MG63 (cell line): ENCODE measurements at places on chromosomes 3 and 15. TPM values are rescaled to one million over a fixed set of nuclear protein-coding genes. Genes with fewer than 3 reads are reported as not detected.

DNA sequence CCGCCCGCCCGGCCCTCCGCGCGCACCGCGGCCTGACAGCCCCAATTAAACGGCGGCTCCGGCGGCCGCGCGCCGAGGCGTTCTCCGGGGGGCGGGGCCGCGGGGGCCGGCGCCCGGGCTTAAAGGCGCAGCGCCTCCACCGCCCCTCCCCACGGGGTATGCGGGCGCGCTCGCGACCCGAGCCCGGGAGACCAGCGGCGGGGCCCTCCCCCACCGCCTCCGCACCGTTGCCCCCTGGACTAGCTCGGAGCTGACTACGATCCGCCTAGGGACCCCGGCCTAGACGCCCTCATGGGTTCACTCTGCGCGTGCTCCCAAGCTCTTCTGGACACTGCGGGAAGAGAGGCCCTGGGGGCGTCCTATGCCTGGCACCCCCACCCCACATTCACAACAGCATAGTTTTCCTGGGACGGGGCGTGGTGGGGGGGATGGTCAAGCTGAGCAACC lies at the start of gene DUSP7:
DUSP7 (minus strand) TSS at position 51 of the 447 bp plus-strand sequence. CDS start 205 bp downstream, outside the sequence.
- peak; percentile 61 for DNase-seq

DNA sequence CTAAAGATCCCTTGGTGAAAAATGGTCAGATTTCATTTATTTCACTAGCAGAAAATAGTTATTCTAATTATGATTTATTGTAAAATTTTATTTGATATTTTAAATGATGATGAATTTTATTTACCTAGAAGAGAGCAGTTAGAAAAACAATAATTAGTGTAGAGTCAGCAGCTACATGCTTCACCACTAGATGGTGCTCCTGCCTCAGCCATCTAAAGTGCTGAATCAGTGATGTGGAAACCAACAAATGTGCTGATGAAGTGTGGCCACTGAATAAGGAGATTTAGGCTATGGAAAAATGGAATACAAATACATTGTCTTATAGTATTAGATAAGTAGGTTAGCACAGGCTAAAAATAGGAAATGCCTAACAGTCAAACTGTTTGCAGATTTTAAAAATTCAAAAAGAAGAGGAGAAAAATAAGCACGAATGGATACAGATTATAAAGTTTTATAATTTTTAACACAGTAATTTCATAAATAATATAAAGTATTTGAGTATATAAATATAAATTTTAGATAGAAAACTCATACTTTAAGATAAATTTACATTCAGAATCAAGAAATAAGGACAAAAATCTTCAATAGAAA lies 109.8 kb downstream of the PPP2R3A start:
- DNase-seq, result peak; percentile 40

GRCh38 chr15:98866511-98866910 lies 141.1 kb downstream of the PGPEP1L start:
- DNase-seq, result peak; percentile 62

DNA sequence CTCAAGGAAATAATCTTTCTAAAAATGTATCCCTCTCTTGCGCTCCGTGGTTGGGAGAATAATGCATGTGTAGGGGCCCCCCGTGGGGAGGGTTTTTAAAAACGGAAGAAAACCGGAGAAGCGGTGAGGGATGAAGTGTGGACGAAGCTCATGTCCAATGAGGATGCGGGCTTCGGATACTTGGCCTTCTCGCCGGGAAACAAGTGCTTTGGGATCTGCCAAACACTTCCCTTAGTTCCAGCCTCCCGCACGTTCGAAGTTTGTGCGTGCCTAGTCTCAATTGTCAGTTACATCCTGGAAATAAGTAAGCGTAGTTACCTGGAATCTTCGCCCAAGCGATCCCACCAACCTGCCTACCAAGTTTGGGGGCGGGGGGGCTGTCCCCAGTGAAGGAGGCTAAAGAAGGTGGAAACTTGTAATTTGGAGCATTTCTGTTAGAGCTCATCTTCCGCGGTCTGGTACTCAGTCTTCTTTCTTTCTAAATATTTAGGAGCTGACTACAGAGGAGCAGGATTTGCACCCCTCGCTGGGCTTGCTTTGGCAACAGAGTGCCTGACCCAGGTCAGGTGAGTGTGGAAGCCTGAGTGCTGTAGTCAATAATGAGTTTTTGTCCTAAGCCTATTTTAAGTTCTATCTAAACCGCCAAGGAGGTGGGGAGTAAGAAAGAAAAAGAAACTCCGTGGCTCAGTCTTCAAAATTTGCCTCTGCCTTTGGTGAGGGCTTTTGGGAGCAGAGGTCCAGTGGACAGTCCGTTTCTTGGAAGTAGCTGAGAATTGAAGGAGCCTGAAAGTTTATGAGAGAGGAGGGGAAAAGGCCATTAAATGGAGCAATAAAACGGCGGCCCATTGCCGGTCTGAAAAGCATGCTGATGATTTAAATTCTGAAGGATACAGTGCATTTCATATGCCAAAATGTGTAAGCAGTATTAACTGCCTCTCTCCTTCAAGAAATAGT lies 1.1 kb downstream of the ITPR1 start:
- peak; percentile 1 for DNase-seq

DNA sequence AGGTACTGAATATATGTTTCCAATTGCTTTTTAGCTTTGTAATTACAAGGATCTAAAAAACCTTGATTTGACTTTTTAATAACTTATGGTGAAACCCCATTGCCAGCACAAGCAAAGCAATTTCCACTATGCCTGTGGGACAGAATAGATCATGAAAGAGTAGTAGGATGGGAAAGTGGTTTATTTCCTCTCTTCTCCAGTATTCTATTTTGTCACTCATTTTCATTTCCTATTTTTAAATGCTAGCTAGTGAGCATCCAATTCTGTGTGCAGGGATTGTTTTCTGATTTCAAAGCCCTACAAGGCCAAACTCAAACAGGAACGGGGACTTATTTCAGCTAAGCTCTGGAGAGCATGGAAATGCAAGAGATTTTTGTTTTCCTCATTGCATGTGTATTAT lies 132.0 kb upstream of the TGFBR2 start:
- DNase-seq, result no peak

DNA sequence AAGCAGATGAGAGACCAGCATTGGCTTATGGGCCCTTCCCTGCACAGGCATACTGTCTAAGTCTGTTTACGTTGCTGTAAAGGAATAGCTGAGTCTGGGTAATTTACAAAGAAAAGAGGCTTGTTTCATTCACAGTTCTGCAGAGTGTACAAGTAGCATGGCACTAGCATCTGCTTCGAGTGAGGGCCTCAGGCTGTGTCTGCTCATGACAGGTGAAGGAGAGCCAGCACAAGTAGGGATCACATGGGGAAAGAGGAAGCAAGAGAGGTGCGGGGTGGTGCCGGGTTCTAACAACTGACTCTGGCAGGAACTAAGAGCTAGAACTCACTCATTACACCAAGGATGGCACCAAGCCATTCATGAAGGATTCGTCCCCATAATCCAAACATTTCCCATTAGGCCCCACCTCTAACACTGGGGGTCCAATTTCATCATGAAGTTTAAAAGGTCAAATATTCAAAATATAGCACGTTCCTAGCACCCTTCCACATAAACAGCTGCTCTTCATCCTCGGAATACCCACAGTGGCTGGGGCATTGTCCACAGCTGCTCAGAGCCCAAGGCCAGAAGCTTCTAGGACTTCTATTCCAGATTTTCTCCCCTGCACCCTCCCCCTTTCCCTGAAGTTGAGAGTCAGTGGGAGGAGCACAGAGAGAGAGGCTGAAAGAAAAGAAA lies 5.6 kb downstream of the RTP3 start:
- no peak for DNase-seq

GRCh38 chr15:48283396-48284145 lies 47.7 kb upstream of the DUT start:
- peak; percentile 4 for DNase-seq

DNA sequence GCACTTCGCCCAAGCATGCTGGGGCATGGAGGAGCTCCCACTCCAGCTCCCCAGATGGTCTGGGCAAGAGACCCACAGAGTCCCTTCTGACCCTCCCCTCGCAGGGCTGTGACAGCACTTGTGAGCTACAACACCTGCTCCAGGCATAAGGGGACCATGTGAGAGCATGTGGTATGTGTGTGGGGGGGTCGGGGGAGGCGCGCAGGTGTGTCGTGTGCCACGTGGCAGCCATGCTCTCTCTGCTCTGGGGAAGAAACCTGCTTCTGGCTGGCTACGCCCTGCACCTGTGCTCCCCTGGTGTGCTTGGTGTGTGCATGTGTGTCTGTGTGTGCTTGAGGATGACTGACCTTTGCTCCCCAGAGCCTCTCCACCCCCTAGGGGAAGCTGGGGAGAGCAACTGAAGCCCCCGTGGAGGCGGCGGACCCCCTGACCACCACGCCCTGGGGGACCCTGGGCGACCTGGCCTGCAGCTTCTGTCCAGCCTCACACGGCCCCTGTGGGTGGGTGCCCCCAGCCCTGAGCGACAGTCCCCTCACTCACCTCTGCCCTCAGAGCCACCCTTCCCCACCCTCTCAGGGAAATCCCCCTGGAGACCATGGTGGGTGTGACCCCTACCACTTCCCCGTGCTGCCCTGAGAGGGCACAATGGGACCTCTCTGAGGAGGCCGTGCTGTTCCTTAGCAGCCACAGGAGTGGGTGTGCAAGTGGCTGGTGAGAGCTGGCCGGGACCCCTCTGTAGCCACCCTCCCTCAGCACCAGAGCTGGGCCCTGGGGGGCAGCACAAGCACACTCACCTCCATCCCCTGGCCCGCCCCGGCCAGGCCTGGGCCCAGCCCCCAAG lies 16.6 kb upstream of the SEC13 start:
- no peak for DNase-seq

- DNase-seq, result no peak
Observed at GRCh38 chr3:97860364-97860763, 38.6 kb downstream of the CRYBG3 start.

DNA sequence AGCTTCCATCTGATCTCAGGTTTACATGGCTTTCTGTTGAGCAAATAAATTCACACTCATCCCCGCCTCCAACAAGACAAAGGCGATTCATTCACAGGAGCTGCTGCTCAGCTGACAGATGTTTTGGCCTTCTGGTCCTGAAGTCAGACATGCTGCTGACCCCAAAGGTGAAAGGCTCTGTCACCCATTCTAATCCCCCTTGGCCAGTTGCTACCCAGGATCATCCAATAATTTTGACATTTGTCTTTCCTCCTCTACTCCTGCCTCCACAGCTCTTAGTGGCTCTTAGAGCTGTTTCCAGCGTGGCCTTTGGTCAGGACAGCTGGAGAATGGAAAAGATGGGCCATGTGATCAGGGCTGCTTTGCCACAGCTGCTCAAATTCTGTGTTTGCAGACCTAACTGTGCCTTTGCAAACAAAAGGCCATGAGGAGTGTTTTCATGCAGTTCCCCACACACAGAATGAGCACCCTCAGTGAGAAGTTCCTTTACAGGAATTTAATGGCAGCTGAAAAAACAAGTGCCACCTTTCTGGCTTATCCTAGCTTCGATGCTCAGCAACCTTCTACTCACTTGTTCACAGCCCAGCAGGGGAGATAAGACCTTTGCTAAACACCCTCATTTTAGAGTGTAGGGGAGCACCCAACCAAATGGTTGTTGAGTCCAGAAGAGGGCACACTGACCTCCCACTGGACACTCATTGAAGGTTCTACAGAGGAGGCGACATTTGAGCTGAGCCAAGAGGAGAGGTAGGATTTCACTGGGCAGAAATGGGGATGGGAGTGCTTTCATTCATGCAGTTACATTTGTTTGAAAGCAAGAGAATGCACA lies 39.0 kb downstream of the CYP19A1 start:
- no peak for DNase-seq

DNA sequence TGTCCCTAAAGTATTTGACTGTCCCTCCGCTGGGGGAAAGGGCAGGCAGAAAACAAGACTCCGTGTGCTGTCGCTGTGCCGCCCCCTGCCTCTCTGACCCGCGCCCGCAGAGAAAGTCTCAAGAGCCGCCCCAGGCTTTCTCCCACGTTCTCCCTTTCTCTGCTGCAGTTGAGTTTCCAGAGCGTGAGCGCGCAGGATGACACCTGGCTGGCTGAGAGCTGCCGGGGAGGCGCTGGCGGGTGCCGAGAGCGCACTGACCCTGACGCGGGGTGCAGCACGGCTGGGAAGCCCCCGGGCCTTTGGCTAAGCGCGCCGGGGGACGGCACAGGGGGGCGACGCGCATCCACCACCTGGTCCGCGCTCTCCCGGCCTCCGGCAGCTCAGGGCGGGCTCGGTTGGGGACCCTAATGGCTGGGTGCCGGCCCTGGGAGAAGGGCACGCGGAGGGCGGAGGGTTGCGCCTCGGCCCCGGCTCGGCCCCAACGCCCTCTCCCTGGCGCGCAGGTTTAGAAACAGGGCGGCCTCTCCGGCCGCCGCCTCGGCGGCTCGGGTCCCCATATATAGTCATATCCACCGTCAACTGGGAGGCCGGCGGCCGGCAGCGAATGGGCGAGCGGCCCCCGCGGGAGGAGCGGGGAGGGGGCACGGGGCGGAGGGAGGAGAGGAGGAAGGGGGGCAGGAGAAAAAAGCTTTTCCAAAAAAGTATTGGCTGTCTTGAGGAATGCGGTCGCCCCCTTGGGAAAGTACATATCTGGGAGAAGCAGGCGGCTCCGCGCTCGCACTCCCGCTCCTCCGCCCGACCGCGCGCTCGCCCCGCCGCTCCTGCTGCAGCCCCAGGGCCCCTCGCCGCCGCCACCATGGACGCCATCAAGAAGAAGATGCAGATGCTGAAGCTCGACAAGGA lies at the start of gene TPM1:
TPM1 (plus strand) TSS at position 774 of the 903 bp plus-strand sequence; CDS start at position 857, 83 bp downstream.
- peak; percentile 54 for DNase-seq

DNA sequence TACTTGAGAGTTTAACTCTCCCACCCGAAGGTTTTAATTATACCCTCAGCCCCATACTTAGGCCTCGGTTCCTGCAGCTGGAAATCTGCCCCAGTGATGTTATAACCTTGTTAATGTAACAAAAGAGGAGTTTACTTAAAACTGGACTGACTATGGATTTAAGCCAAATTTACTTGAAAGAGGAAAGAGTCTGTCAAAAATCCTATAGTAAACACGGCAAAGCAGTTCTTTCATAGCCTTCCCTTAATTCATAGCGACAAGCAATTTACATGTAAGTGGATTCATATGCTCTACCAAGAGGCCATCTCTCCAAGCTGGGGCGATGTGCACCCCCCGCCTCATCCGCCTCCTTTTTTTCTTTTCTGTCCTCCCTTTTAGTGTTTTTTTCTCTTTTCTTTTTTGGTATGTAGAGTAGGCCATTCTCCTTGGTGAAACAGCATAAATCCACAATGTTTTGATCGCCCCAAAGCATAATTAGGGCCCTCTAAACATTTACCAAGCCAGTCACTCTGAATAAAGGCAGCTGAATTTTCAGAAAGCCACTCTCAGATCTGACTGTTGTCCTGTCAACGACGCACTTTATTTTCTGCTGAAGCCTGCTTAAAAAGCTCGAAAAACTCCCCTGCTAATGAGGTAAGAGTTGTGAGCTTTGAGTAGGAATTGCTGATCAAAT lies 373.1 kb upstream of the WNT5A start:
- no peak for DNase-seq

IQCF5 gene
- total RNA-seq, result not detected in 2 replicates

GOLGA8O gene
- total RNA-seq, result not detected in 2 replicates

SYNPR gene
- not detected in 2 replicates for total RNA-seq

ZDHHC19 gene
- total RNA-seq, result not detected in 2 replicates

SI gene
- total RNA-seq, result not detected in 2 replicates

ATRIP gene
- 6.8 and 25.3 TPM in 2 replicates for total RNA-seq

GOLGA6L10 gene
- total RNA-seq, result not detected in 2 replicates

SYNM gene
- total RNA-seq, result 2.5 and 7.4 TPM in 2 replicates

PRSS50 gene
- not detected in 2 replicates for total RNA-seq

MEF2A gene
- 29.1 and 68.8 TPM in 2 replicates for total RNA-seq

TTLL13 gene
- 0.07 TPM in 1 of 2 replicates, not detected in the other for total RNA-seq
